ENCODE measurements at places on chromosomes 4 and X.

DNA sequence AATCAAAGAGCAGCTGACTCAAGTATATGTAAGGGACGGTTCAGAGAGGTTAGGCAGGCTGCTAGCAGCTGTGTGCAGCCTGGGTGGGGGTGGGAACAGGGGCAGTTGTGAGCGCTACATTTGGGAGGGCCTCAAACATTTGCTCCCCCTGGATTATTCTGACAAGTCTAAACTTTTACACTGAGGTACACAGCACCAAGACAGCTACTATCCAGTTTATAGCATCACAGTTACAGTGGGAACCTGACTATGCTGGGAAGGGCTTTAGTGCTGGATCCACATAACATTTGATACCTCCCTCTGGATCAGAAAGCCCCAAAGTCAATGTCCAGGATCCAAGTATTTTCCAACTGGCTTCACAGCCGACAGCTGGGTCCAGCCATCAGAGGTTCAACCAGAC, 55.8 kb upstream of the GIMD1 start:
- DNase-seq: no peak

- DNase-seq: peak; percentile 73
Measured at GRCh38 chrX:40008791-40009461, 88.8 kb downstream of the BCOR start.

DNA sequence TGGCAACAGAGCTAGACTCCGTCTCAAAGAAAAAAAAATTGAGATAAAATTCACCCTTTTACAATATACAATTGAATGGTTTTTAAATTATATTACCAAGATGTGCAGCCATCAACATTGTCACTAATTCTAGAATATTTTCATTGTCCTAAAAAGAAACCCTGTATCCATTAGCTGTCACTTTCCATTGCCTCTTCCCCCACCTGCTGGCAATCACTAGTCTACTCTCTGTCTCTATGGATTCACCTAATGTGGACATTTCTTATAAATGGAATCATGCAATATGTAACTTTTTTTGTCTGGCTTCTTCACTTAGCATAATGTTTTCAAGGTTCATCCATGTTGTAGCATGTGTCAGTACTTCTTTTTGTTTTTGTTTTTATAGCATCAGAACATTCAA, 20.8 kb downstream of the ABHD18 start:
- no peak for DNase-seq

DNA sequence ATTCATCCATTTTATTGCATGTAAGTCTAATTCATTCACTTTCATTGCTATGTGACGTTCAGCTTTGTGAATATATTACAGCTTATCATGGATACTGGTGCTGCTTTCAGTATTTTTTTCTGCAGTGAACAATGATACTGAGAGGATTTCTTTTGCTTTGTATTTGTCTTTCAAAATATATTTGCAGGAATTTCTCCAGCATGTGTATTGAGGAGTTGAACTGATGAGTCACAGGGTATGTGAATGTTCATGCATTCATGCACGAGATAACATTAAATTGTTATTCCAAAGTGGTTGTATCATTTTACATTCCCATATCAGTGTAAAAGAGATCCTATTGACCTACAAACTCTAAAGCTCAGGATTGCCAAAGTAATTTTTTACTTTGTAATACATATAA, 283.8 kb upstream of the ARSJ start:
- DNase-seq: no peak

DNA sequence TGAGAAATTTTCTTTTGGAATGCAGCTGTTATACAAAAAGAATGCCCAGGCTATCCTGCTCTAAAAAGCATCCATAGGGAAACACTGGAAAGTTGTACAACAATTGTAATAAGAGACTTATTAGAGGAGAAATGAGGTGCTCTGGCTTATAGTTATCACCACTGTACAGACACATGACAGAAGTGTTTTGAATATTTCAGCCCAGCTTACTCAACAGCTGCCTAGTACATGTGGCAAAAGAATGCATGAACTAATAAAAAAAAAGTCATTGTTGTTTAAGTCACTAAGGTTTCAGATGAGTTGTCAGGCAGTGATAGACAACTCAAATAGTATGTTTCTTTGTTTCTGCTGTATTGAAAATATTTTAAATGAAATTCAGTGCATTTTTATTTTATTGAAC, 307.7 kb downstream of the GPM6A start:
- no peak for DNase-seq

DNA sequence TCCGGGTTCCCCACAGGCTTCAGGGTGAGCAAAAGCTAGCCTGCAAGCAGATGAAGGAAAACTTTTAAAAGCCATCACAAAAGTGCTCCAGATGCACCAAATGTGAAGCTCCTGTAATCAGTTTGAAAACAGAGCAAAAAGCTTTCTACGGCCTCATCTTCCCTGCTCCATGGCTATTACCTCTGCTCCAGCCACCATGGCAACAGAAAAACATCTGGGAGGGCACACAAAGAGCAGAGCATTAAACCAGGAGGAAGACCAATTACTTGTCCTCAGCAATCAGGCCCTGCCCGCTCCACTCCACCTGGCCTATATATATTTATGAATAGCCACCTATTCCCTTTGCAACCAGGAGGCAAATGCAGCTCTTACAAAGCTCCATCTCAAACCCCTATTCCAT, 33.6 kb downstream of the TMEM154 start:
- no peak for DNase-seq

DNA sequence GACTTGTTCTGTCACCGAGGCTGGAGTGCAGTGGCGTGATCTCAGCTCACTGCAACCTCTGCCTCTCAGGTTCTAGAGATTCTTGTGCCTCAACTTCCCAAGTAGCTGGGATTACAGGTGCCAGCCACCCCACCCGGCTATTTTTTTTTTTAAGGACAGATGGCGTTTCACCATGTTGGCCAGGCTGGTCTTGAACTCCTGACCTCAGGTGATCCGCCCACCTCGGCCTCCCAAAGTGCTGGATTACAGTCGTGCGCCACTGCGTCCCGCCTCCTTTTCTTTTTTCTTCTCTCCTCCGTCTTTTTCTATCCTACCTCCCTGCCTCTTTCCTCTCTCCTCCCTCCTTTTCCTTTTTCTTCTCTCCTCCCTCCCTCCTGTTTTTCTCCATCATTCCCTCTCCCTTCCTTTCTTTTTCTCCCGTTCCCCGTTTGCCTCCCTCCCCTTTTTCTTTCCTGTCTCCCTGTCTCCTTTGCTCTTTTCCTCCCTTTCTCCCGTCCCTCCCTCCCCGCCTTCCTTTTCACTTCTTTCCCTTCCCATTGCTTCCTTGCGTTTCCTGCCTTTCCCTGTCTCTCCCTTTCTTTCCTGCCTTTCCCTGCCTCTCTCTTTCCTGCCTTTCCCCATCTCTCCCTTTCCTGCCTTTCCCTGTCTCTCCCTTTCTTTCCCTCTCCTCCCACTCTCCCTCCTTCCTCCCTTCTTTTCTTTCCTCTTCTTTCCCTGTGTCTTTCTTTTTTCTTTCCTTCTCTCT, 2.1 kb upstream of the SLC25A6 start:
- DNase-seq: no peak

DNA sequence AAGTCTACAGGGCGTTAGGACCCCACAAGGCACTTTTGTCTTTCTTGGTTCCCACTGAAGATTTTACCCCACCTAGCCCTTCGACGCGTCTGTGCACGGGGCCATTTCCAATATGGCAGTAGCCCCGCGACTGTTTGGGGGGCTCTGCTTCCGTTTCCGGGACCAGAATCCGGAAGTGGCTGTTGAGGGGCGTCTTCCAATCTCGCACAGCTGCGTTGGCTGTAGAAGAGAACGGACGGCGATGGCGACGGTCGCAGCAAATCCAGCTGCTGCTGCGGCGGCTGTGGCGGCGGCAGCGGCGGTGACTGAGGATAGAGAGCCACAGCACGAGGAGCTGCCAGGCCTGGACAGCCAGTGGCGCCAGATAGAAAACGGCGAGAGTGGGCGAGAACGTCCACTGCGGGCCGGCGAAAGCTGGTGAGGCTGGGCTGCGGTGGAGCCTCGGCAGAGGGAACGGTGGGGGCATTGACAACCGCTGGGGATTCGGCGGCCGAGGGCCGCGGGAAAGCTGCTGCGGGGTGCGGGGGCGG, at the start of gene USP11:
Gene USP11 (plus strand): TSS at position 207 of the 530 bp plus-strand sequence. CDS start 35 bp downstream, at position 242.
- DNase-seq: peak; percentile 83

DNA sequence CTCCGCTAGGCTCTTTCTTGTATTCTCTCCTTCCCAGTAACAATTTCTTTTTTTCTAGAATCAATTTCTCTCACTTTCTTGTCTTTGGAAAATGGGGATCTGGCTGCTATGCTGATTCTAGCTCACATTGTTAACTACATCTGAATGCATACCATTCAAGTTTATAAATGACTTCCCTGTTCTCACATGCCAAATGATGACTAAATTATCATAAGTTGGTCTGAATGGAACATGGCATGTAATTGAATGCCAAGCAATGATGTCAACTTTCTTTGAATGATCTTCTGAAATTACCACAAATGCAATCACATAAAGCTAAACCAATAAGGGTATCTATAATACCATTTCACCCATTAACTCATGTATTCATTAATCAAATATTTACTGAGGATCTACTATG, 2.7 kb upstream of the ITM2A start:
- no peak for DNase-seq

GRCh38 chrX:66876776-66877175, 237.9 kb upstream of the EDA2R start:
- no peak for DNase-seq

DNA sequence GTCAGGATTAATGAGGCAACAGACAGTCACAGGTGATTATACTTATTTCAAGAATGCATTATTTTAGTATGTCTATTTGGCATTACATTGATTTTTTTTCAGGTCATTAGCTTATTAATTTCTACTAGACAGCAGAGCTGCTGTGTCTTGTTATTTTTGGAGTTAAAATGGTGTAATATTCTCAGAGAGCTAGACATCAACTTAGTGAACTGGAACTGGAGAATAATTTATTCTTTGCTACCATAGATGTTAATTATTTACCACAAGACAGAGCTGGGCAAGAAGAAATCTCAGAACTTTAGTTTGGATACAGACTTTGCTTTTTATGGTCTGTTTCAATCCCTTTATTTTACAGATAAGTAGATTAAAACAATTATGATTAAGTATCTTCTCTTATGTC, 10.2 kb upstream of the HPGD start:
- no peak for DNase-seq

DNA sequence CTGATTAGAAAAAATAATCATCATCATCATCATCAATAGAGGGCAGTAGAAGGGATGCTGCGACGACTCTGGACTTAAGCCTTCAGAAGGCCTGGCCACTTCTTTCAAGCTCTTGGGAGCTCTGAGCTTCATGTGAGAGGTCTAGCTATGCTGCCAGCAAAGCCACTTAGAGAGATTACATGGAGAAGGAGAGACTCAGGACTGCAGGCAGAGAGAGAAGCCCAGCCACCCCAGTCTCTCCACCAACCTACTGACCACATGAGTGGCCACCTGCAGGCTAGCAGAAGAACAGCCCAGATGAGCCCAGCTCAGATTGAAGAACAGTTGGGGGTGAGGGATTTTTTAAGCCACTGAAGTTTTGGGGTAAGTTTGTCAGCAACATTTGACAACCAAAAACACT, 17.1 kb upstream of the TMEM150C start:
- no peak for DNase-seq

GRCh38 chrX:28591542-28591941, 4.3 kb downstream of the IL1RAPL1 start:
- no peak for DNase-seq

DNA sequence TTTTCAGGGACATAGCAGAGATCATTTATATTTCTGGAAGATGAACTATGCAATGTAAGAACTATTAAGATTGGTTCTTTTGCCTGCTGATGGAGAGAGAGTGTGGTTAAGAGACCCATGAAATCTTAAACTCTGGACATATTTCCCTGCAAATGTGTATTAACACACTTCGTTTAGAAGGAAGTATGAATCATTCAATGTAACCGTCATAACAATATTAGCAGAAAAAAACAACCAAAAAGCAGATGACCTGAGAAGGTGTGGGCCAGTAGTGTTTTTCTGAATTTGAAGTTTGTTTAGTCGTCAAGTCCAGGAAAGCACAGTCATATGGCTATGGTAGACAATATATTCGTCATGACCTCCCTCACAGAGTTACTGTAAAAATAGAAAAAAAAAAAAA, 2.5 kb upstream of the TMPRSS11D start:
- no peak for DNase-seq

DNA sequence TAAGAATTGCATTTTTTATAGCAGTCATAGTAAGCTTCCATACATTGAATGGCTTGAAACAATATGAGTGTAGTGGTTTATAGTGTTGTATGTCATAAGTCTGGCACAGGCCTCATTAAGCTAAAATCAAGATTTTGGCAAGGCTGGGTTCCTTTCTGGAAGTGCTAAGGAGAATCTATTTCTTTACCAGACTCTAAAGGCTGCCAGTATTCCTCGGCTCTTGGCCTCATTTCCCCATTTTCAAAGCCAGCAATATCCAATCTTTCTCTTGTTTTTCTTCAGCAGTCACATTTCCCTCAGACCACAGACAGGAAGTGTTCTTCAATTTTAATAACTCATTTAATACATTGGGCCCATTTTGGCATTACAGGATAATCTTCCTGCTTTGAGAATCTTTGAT, 1155.5 kb upstream of the PABPC4L start:
- no peak for DNase-seq

DNA sequence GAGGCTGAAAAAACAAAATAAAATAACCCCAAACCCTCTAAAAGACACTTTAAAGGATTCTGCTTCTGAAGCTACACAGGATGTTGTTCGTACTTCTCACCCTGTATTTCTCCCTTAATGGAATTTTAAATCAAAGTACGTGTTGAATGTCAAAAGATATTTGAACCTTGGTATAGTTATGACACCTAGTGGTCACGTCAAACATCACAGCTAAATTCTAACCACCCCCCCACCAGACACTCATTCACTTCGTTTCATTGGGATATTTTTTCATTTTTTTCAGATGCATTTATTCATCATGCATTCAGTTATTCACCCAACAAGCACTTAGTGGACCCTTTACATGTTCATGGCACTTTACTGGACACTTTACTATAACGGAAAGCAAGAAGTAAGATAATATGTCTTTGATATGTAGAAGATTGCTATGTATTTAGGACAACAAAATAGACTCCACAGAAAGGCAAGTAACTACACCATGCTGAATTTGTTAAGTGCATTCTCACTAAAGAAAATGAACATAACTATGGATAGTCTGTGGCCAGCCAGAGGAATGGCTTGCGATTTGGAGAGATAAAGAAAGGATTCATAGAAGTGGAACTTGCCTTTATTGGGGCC, 62.5 kb upstream of the GPR174 start:
- no peak for DNase-seq

DNA sequence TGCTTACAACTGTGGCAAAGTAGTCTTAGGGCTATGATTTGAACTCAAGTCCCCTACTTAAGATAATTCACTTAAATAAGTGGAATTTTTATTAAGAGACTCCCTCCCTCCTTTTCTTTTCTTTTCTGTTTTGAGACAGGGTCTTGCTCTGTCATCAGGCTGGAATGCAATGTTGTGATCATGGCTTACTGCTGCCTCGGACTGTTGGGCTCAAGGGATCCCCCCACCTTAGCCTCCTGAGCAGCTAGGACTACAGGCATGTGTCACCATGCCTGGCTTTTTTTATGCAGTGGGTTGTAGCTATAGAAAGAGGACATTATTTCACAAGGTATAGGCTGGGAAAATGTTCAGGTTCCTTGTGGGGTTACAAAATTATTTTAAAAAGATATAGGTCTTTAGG, 19.2 kb downstream of the DIAPH2 start:
- no peak for DNase-seq

- DNase-seq: no peak
Measured at GRCh38 chr4:112266823-112267222, 18.9 kb downstream of the TIFA start.
